ENCODE measurements at places on chromosomes 2 and 18. TPM values are rescaled to one million over a fixed set of nuclear protein-coding genes. Genes with fewer than 3 reads are reported as not detected.
A peak's percentile ranks its signal among the peaks of the same experiment; 100 is the strongest.

- no peak for DNase-seq
Measured at GRCh38 chr2:124025891-124026434, 876 bp downstream of the CNTNAP5 start.

GRCh38 chr2:217599906-217600305 is 402.9 kb downstream of the TNS1 start:
- no peak for DNase-seq

DNA sequence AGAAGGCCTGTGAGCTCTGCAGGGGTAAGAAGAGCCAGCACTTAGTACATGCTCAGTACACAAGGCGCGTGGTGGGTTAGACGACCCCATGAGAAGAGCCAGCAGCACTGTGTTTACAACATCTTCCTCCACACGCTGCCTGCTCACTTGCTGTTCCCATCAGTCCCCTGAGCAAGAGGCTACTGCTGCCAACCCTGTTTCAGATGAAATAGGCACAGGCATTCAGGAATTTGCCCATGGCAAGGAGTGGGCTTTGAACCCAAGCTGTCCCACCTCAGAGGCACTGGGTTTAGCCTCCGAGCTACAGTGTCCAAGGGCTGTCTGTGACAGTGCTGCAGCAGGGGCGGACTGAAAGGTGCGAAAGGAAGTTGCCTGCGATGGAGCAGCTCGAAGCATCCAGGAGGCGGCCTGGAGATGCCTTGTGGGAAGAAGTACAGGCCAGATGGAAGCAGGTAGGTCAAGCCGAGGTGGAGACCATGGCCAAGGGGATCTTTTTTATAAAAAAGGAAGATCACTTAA is 121.5 kb upstream of the PXDN start:
- DNase-seq: no peak

APLF gene
- total RNA-seq: 1.4 TPM

GRCh38 chr18:22282311-22283115 is 113.1 kb downstream of the GATA6 start:
- peak; percentile 99 for DNase-seq

GRCh38 chr2:206392118-206392517 is 51.2 kb upstream of the ADAM23 start:
- DNase-seq: peak; percentile 41

GRCh38 chr2:238658054-238658407 is 189.9 kb upstream of the TWIST2 start:
- no peak for DNase-seq

UGT1A10 gene
- total RNA-seq: not detected

DNA sequence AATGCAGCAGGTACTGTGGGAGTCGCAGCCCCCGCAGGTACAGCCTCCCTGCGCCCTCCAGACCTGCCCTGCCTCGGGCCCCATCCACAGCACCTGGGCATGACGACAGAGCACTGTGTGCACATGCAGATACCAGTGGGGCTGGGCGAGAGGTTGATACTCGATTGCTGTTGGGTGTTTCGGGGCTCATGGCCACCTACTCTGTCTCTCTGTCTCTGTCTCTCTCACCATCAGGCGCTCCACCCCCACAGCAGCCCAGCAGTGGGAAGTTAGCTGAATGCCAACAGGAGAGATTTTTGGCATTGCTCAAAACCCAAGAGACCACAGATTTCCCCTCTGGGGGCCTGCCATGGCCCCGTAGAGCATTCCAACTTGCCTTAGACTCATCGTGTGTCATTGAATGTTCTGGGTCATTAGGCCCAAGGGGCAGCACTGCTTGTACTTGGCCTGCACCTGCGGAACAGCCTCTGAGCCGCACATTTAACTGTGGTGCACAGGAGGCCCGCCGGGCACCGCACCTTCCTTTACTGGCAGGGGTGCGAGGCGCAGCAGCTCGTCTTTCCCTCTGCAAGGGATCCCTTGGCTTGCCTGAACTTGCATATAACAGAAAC is 18.8 kb downstream of the KCNIP3 start:
- peak; percentile 98 for DNase-seq

UGT1A5 gene
- total RNA-seq: not detected

- DNase-seq: peak; percentile 95
Measured at GRCh38 chr18:46260016-46260878, 156.1 kb downstream of the HAUS1 start.

GRCh38 chr2:1686784-1687105 is 57.6 kb downstream of the PXDN start:
- DNase-seq: peak; percentile 82

Measured in M059J (cell line).